ENCODE measurements at places on chromosomes 11 and 22.
A peak's percentile ranks its signal among the peaks of the same experiment; 100 is the strongest.

GRCh38 chr22:21712751-21713427 is 22.7 kb downstream of the YPEL1 start:
- no peak for DNase-seq

DNA sequence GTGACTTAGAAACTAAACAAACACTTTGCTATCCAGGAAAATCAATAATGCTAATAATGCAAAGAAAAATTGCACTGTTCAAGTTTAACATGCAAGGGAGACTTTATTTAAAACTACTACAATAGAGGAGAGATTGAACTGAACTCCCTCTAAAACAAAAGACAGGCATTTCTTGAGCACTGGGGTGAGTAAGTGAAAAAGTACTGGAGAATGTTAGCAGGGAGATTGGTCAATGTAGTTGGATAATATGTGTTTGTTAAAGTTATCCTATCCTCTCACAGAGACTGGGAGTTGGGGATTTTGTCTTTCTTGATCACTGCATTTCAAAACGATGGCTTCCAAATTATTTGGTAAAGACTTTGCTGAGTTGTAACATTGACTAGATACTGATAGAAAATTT is 77.6 kb downstream of the LUZP2 start:
- DNase-seq, result no peak

DNA sequence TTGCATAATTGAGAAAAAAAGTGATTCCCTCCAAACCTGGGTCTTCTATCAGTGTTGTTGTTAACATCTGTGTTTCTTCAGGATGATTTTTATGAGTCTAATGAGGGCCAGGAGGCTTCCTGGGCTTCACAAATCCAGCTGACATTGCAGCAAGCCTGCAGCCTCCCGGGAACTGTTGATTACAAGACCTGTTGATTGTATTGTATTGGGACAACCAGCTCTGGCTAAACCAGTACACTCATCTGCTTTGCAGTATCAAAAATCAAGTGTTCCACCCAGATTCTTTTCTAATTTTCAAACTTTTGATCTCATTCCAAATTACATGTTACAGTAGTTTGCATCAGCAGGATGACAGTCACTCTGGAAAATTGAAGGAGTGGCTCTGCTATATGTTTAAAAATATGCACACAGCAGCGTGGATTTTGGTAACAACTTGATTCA is 16.1 kb upstream of the PRSS23 start:
- no peak for DNase-seq

DNA sequence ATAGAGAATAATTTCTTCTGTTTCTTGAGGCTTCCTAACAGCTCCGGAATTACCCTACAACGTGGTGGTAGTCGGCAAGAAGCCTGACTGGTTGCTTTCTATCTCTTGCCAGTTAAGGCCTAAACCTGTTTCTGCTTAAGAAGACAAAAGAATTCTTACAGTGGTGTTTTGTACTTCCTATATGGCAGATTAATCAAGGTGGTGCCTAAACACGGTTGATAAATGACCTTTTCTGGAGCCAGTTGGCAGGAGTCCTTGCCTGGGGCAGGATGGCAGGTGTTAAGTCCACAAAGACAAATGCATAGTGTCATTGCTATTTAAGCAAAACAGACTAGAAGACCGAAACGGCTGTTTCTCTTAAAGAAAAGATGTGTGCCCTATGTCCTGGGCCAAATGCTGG is 9.9 kb downstream of the GVQW3 start:
- DNase-seq, result no peak

- DNase-seq, result peak; percentile 59
Observed at GRCh38 chr22:46661221-46661851, 41.1 kb downstream of the GRAMD4 start.

DNA sequence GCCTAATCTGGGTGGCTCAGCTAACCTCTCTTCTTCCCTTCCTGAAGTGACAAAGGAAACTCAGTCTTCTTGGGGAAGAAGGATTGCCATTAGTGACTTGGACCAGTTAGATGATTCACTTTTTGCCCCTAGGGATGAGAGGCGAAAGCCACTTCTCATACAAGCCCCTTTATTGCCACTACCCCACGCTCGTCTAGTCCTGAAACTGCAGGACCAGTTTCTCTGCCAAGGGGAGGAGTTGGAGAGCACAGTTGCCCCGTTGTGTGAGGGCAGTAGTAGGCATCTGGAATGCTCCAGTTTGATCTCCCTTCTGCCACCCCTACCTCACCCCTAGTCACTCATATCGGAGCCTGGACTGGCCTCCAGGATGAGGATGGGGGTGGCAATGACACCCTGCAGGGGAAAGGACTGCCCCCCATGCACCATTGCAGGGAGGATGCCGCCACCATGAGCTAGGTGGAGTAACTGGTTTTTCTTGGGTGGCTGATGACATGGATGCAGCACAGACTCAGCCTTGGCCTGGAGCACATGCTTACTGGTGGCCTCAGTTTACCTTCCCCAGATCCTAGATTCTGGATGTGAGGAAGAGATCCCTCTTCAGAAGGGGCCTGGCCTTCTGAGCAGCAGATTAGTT is 14.2 kb upstream of the UVRAG start:
- no peak for DNase-seq

DNA sequence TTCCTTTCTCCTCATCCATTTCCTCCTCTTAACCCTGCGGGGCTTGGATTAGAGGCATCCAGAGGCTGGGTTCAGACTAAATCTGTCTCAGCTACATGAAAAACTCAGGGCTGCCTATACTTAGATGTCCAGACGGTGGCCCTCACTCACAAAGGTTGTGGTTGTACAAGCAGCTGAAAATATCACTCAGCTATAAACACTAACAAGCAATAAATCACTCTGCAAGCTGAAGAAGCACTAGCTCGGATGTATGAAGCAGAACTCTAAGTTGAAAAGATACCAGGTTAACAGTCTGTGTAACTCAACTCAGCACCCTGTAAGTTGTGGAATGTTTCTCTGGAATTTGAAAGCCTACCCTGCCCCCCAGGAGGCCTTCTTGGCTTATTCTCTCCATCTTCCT is 82.9 kb downstream of the EXT2 start:
- DNase-seq, result no peak

Measured in stimulated activated CD4-positive, alpha-beta T cell treated with anti-CD3 and anti-CD28 coated beads, TNF-alpha, amount 100 ng/mL, for 4 hours (primary cell).